ENCODE measurements at places on chromosomes 4 and X.

DNA sequence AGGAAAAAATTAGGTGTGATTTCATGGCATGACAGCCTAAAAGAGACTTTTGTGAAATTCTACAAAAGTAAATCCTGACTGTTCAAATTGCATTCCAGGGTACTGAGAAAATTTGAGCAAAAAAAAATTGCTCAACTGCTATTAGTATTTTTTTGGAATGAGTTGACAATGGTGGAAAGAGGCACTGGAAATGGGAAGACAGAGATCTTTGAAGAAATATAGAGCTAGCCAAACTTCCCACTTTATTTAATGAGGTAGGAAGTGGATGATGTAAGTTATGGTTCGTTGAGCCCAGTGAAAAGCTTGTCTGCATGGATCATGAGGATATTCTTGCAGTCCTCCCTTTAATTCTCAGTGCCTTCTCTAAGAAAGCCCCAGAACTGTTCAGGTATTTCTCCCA is 183.8 kb downstream of the PTTG2 start:
- DNase-seq: no peak

- peak; percentile 50 for DNase-seq
Measured at GRCh38 chr4:2408401-2408958, 10.0 kb downstream of the ZFYVE28 start.

- DNase-seq: no peak
Measured at GRCh38 chr4:77269505-77269904, 112.5 kb downstream of the CCNG2 start.

- DNase-seq: no peak
Measured at GRCh38 chrX:11267425-11267824, 25.8 kb upstream of the AMELX start.

GRCh38 chr4:149766135-149766534 is 49.5 kb downstream of the IQCM start:
- no peak for DNase-seq

DNA sequence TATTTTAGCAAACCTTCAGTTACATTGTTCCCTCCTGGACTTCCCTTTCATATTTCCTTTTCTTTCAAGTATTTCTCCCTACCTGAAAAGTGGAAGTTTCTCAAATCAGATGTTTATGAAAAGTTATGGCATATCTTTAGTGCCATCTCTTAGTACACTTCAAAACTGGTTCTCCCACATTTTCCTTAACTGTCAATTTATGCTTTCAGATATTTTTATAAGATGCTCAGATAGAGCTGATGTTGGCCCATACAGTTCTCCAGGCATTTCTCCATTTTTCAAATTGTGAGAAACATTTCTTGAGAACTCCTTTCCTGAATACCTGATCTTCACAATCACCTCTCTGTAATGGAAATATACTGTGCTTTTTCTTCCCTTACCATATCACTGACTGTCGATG is 32.5 kb upstream of the AP1AR start:
- DNase-seq: no peak

DNA sequence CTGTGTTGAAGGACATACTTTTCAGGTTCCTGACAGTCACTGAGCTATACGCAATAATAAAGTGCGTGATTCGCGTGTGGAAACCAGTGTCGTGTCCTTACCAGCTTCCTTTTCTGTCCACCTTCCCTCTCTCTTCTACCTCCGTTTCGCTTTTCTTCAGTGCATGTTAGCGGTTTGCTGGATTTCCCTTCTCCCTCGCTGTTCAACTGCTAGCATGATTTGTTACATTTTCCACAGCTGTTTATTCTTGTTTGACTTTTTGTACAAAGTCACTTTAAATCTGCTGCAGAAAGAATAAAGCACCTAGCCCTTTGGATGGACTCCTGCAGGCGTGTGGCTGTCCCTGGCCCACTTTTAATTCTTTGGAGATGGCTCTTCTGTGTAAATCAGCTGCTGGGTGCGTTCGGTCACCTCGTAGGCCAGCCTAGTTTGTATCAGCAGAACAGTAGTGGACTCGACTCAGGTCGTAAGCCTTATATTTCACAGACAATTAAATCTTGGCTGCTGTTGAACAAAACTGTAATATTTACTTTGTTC is 8.9 kb upstream of the HAND2 start:
- no peak for DNase-seq

GRCh38 chr4:6887591-6888371 is 21.8 kb upstream of the TBC1D14 start:
- no peak for DNase-seq

GRCh38 chr4:6435010-6435409 is 37.4 kb downstream of the PPP2R2C start:
- no peak for DNase-seq

GRCh38 chr4:11471618-11472017 is 42.9 kb upstream of the HS3ST1 start:
- DNase-seq: no peak

- no peak for DNase-seq
Measured at GRCh38 chr4:44368413-44369167, 80.0 kb downstream of the KCTD8 start.

DNA sequence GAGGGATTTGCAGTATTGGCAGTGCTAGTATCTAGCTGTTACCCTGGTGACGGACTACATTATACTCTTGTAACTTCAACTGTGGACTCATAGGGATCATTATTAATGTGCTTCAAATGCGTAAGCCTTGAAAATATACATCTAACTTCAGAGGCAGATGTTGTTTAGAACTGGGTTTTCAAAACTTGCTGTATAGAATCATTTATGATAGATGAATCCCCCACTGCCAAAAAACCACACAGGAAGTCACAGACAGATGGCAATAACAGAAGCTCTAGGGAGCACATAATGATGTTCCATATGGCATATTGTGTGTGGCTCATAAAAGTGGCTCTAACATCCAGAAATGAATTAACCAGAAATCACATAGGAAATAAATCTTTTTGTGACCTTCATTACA is 62.3 kb upstream of the RELL1 start:
- peak; percentile 75 for DNase-seq

- no peak for DNase-seq
Measured at GRCh38 chrX:6678313-6678712, 143.4 kb upstream of the VCX3A start.

DNA sequence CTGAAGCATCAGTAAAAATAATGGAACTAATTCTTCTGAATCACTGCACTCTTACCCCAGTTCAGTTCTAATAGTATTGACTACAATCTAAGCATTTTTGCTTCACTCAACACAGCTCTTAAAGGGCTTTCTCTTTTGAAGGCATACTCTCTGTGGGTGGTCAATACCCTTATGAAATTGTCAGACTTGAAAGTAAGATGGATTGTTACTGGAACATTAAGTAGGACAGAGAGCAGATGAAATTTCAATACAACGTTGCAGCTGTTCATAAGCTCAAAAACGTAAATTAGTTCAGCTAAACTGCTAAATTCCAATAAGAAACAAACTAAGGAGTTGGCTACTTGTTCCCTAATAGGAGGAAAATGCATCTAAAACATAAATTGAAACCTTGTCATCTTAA is 352.3 kb upstream of the TENM3 start:
- no peak for DNase-seq

DNA sequence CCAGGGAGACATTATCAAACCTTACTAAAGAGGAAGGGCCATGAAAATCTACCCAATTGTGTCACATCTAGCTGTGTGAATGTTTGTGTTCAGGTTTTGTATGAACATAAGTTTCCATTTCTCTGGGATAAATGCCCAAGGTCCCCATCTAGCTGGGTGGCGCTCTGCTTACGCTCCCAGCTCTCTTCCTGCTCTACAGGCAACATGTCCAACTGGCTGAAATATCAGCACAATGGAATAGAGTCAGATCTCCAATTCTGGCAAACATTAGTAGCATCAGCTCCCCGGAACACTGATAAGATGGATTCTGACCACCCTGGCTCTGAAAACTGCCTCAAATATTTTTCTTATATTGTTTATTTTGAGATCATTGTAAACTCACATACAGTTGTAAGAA is 74.8 kb downstream of the IRF2 start:
- no peak for DNase-seq

GRCh38 chrX:56727531-56727930 is 1.5 kb upstream of the NBDY start:
- DNase-seq: no peak

DNA sequence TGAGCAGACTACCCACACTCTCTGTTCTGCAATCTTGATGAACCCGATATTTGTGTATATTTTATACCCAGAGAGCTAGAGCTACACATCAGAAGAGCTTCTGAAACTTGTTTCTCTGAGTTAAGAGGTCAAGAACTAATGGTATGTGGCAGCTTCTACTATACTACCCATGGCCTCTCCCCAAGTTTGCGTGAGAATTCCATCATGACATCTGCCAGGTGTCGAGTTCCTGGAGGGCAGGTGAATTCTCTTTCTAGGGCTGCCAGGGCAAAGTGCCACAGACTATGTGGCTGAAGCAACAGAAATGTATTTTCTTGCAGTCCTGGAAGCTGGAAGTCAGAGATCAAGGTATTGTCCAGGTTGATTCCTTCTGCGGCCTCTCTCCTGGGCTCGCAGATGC is 4.4 kb downstream of the SORCS2 start:
- no peak for DNase-seq

DNA sequence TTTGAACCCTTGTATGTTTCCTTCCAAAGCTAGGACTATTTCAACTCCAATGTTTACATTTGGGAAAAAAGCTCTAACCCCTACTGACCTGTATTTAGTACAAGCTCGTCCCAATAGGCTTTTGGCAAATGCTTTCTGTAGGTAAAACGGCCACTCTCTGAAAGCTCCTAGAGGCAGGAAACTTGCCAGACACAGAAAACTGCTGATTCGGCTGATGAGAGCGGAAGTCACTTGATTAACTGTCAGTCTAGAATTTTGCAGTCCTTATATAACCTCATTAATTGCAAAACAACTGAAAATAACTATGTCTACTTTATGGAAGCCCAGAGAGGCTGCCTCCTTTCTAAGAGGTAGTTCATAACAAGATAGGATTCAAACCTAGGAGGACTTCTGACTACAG is 108.1 kb downstream of the TSPAN7 start:
- DNase-seq: peak; percentile 4

GRCh38 chr4:146369446-146369845 is 152.3 kb downstream of the SLC10A7 start:
- no peak for DNase-seq

GRCh38 chr4:98642991-98643426 is 15.4 kb downstream of the TSPAN5 start:
- no peak for DNase-seq

- DNase-seq: no peak
Measured at GRCh38 chrX:68121371-68121770, 311.9 kb downstream of the OPHN1 start.

DNA sequence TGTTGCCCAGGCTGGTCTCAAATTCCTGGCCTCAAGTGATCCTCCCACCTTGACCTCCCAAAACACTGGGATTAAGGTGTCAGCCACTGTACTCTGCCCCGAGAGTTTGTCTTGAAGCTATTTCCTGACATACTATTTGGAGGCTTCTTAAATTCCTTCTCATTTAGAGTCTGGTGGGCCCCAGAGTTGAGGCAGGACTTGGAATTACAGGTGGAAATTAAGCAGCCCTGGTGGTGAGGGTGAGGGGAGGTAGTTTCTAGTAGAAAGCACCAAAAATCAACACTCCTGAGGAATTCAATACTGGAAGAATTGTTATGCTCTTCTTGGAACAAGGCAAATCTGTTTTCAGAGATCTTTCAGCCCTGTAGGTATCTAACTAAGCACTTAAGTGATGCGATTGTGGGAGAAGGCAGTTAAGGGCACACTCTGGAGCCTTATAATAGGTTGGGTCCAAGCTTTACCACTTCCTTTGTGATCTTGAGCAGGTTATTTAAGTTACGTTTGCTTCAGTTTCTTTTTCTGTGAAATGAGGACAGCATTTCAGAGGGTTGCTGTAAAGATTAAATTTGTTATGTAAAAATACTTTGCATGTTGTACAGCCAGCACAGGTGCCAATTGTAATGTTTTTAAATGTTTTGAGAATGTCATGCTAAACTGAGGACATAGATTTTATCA is 200.7 kb downstream of the SOWAHB start:
- DNase-seq: no peak

- no peak for DNase-seq
Measured at GRCh38 chr4:153087671-153088194, 116.5 kb upstream of the TRIM2 start.

- no peak for DNase-seq
Measured at GRCh38 chr4:87524456-87524855, 4.7 kb downstream of the SPARCL1 start.

- no peak for DNase-seq
Measured at GRCh38 chr4:148057516-148057915, 325.6 kb downstream of the ARHGAP10 start.

DNA sequence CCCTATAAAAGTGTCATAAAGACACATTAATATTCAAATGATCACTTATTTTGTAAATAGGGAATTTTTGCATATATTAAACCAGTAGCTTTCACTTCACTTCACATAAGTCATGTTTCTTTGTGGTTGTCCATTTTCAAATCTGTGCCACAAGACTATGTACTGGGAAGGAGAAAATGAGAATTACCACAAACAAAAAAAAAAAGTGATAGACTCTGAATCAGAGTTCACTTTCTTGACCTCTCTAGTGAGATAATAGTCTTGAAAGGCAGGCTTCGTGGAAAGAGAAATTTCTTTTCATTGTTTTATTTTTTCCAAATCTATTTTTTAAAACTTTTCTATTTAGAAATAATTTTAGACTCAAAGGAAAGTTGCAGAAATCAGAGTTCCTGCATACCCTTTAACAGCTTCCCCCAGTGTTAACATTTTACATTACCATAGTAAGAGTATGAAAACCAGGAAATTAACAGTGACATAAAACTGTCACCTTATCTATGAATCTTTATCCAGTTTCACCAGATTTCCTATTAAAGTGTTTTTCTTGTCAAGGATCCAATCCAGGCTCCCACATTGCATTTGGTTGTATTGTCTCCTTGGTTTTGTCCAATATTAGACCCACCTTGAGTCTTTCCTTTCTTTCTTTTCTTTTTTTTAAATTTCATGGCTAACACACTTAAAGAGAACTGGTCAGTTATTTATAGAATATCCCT is 215.4 kb upstream of the PGRMC2 start:
- no peak for DNase-seq

DNA sequence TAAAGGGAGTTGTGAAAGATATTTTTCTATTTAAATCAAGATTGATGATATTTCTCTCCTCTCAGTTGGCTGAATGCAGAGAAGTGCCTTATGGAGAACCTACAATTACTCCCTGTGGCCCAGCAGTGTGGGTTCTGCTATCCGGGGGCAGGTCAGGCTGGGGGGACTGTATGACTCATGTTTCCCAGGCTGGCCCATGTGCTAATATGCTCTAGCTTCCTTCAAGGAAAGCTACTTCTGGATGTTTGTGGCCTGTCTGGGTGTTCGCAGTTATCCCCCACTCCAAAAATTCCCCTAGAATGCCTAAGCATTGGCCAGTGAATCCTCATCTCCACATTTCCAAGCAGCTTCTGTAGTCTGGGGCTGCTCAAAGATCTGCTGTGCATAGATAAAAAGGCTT is 58.9 kb upstream of the SPP1 start:
- no peak for DNase-seq

Measured in A673 (cell line).